CD4-positive, alpha-beta T cell treated with Interleukin-6 for 4 hours (primary cell): ENCODE measurements at places on chromosomes 1 and 21.
A peak's percentile ranks its signal among the peaks of the same experiment; 100 is the strongest.

GRCh38 chr1:107404756-107405155, 263.9 kb downstream of the NTNG1 start:
- DNase-seq, result no peak

GRCh38 chr1:241034203-241034936, 322.6 kb downstream of the RGS7 start:
- DNase-seq, result no peak

GRCh38 chr1:175566247-175566646, 177.1 kb downstream of the TNR start:
- DNase-seq, result no peak

DNA sequence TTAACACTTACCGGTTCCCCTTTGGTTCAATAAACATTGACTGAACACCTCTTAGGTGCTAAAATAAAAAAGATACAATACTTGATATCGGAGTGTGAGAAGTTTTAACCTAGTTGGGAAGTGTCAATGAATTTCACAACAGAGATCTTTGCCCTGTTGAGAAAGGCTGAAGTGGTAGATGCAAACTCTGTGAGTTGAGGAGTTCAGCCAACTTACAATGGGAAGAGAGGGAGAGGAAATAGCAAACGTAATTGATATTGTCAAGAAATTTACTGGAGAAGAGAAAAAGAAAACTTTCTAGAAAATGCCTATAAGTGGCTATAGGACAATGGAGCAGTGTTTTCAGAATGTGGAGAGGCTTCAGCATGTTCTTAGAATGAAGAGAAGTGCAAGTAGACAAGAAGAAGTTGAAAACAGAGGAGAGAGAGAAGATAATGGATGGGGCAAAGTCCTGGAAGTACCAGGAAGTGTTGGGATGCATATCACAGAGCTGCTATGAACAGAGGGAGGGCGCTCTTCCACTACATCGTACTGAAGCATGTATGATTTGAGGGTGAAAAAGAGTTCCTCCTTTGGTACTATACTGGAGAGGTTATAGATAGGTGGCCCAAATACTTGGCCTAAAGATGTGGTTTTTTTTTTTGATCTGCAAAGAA, 48.9 kb downstream of the MEF2D start:
- DNase-seq, result no peak

- DNase-seq, result no peak
Observed at GRCh38 chr1:201838381-201838780, 9.4 kb downstream of the IPO9 start.

DNA sequence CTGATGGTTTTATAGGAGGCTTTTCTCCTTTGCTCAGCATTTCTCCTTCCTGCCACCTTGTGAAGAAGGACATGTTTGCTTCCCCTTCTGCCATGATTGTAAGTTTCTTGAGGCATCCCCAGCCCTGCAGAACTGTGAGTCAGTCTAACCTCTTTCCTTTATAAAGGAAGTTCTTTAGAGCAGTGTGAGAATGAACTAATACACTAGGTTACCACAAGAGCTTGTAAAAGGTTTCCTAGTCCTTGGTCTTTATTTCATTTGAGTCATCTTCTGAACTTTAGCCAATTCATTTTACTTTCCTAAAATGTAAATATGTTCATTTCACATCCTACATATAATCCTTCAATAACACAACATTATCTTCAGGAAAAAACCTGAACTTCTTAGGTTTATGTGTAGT, 365.3 kb downstream of the HHIPL2 start:
- DNase-seq, result no peak

- no peak for DNase-seq
Observed at GRCh38 chr1:7726623-7727022, 44.5 kb upstream of the VAMP3 start.

GRCh38 chr1:186682736-186683135, 2.5 kb upstream of the PTGS2 start:
- no peak for DNase-seq

GRCh38 chr1:214688891-214689290, 85.9 kb downstream of the CENPF start:
- no peak for DNase-seq

DNA sequence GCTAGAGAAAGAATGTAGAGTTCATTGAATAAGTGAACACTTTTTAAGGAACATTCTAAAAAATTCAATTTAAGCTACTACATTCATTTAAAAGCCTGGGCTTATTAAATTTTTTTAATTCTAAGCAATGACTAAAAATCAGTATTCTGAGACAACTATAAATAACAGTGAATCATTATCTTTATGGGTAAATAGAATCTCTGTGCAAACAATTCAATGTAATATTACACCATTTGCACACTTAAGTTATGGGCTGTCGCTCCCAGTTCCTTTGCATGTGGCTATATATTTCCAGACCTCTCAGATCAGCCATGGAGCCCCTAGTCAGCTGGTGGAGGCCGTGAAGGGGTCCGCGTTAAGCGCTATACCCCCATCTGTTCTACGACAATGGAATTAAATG, 65.1 kb downstream of the KCNK1 start:
- DNase-seq, result no peak

GRCh38 chr1:14996133-14997050, 157.2 kb upstream of the TMEM51 start:
- DNase-seq, result no peak

DNA sequence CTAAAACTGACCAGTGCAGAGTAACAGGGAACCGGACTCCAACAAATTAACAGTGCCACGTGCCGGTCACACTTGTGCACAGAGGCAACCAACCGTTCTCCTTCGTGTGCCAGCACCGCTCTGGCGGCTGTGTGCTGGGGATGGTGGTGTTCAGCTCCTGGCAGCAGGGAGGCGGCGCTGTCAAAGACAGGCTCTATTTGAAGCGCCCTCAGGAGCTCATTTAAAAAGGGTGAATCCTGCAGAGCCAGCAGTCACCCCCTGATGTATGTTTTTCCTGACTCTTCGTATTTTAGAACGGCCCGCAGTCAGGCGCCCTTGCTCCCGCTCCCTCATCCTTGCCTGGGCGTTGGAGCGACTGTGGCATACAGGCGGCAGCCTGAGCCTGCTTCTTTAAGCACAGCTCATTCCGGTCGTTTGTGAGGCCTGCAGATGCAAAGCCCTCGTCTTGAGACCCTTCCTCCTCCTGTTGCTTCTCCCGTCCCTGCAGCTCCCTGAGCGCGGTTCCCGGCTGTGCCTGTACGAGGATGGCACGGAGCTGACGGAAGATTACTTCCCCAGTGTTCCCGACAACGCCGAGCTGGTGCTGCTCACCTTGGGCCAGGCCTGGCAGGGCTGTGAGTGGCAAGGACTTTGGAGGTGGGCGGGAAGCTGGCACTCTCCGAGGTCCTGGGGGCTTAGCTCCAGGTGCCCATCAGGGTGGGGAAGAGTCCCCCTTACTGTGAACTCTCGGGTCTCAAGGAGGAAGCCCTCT, 1.1 kb downstream of the DFFB start:
- DNase-seq, result no peak

DNA sequence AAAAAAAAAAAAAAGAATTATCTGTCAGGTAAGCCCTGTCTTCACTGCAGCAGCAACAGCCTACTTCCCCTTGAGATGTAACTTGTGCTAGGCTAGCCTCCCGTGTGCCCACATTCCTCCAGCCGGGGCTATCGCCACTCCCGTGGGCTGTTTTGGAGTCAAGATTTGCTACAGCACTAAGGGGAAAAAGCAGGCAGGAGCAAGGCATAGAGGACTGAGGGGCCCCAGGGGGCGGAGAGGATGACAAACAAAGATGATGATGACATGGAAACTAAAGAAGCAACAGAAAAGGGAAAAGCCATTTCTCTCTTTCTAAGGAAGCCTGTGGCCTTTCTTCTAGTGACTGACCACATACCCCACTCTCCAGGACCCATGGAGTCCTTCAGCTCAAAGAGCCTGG, 1.9 kb downstream of the TNFAIP8L2 start:
- DNase-seq, result peak; percentile 29

DNA sequence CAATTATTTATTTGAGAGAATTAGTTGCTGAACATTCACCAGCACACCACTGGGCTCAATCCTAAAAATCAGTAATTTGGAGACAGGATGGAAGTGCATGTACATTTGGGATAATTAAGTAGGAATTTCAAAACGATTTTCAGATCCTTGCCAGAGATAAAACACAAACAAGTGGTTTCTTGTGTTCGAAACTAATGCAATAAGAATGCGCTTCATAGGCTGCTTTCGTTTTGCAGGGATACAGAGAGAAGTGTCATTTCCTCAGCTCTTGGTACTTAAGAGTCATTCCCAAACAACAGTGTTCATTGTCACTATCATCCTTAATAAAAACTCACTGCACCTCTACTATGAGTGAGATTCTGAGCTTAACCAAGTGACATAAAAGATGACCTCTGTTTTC, 20.6 kb upstream of the USP24 start:
- DNase-seq, result no peak
